ENCODE measurements at places on chromosomes 5 and 9.

DNA sequence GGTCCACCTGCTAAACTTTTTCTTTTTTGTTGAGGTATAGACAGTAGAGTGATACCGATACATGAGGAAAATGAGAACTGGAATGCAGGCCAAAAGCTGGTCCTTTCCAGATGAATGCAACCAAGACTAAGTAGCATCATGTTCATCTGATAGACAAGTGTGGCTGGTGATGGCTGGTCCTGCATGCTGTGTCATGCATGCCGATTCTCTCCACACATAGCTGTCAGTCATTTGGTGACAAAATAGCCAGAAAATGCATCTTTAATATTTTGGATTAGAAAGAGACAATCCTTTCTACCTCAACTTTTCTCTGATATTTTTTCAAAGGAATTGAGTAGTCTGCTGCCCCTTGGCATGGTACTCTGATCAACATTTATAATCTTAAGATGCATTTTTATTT is 49.9 kb downstream of the ZSWIM6 start:
- no peak for DNase-seq

DNA sequence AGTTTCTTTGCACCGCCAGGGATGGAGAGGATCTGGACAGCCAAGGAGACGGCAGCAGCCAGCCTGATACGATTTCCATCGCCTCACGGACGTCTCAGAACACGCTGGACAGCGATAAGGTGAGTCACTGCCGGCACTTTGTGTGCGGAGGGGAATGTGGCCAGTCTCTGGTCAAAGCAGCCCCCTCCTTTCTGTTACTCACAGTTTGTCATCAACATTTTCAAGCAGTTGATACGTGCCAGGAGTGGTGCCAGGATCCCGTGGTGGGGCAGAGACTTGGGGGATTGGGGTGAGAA is 175.1 kb upstream of the OTULINL start:
- DNase-seq, result no peak

DNA sequence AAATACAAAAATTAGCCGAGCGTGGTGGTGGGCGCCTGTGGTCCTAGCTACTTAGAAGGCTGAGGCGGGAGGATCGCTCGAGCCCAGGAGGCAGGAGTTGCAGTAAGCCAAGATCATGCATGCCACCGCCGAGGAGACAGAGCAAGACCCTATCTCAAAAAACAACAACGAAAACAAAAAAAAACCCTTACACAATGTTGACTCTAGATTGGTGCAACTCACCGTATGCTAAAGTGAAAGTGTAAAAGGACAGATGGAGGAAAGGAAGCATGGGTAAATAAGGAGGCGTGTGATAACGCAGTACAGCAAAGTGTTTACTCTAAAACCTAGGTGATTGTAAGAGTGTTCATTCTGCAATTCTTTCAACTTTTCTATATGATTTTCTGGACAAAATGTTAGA is 15.9 kb upstream of the RUFY1 start:
- no peak for DNase-seq

DNA sequence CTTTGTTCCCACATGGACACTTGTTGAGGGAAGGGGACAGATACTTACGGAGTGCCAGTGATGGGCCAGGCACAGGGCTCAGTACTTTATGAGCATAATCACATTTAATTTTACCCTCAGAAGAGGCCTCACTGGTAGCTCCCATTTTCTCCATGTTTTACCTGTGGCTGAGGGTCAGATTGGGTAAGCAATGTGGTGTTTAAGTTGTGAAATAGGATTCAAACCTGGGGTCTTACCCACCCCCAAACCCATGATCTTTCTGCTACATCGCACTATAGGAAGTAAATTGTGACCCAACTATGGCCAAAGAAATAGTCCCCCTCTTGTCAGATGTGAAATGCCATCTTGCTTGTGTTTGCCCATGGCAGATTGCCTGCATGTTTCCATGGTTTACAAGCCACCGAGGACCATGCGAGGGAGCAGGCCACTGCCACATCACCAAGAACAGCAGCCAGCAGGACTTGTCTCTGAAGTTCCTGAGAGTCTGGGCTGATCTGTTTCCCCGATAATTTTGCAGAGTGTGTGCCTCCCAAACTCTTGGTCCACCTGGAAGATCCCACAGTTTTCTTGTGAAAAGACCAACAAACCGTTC is 95.4 kb downstream of the MACROH2A1 start:
- DNase-seq, result no peak

GRCh38 chr9:102202126-102202525 is 463.7 kb upstream of the GRIN3A start:
- DNase-seq, result no peak

Data from T-helper 22 cell (primary cell).